HT1080 (cell line): ENCODE measurements at places on chromosomes 11 and 22. TPM values are rescaled to one million over a fixed set of nuclear protein-coding genes. Genes with fewer than 3 reads are reported as not detected.

DNA sequence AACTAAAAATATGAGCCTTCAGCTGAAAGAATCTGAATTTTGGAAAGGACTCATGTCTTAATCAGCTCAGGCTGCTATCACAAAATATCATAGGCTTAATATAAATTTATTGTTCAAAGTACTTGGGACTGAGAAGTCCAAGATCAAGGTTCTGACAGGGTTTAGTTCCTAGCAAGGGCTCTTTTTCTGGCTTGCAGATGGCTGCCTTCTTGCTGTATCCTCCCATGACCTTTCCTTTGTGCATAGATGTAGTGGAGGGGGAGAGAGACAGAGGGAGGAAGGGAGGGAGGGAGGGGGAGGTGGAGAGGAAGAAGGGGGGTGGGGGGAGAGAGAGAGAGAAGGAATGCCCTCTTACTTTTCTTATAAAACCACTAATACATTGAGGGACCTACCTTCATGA, 306.8 kb upstream of the DDI1 start:
- DNase-seq, result no peak

Gene PICK1
- 25.4 and 27.0 TPM in 2 replicates for total RNA-seq

DNA sequence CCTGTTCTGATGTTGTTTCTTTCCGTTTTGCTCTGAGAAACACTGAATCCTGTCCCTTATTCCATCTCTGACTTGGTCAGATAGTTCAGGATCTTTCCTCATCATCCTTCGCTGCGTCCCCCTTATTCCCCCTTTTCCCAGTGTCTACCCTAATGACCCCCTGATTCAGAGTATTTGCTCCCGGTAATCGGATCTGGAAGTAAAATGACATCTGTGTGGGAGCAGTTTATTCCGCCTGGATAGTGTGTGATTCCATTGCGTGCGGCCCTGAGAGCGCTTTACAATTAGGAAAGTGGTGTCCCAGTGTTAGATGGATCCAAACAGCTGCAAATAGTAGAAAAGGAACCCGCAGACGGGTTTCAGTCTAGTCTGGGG, 606 bp downstream of the DRG1 start:
- no peak for DNase-seq

GRCh38 chr22:33867118-33867866, 53.0 kb downstream of the LARGE1 start:
- DNase-seq, result no peak

DNA sequence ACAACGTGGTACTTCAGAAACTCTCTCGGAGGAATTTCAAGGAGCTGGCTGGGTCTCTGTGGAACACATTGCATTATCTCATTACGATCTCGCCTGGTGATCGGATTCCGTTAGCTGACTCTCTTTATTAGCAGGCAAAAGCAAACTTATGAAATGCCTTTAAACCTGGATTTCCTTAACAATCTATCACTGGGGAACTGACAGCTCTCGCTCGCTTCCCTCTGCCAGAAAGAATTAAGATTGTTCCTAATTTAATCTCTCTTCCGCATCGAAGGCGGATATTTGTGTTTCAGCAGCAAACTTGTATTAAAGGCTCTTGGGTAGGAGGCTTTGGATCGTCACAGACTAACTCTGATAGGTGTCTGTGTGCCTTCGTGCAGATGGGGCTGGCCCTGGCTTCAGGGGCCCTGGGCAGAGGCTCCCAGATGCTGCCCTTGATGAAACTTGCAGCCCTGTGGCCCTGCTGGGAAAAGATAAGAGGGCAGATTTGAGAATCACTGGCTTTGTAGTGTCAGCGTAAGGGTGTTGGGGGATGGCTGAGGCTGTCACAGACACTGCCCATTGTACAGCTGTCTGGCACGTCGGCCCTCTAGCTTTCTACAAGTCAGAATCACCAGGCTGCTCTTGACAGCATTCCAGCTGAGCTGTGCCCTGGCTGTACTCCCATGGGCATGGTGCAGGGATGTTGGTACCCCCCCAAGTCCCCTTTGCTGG, 162.2 kb upstream of the NECTIN1 start:
- no peak for DNase-seq

Gene CNGA4
- not detected in 2 replicates for total RNA-seq

Gene POU2AF2
- not detected in 2 replicates for total RNA-seq
